ENCODE measurements at places on chromosomes 1 and 21.

DNA sequence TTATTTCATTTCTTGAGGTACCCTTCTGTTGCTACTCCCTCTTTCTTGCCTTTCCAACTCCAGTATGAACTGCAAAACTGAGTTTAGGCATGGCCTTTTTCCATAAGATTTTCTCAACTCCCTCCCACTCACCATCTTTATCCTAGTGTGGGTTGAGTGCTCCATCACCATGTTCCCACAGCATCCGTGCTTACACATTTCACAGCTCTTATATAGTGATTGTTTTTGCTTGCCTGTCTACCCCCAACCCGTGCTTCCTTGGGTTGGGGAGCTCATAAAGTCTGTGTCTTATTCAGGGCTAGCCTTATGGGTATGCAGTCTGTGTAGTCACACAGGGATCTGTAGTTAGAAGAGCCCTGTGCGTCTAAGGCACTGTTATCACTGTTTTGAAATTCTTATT is 68.2 kb upstream of the CCDC190 start:
- DNase-seq = no peak

DNA sequence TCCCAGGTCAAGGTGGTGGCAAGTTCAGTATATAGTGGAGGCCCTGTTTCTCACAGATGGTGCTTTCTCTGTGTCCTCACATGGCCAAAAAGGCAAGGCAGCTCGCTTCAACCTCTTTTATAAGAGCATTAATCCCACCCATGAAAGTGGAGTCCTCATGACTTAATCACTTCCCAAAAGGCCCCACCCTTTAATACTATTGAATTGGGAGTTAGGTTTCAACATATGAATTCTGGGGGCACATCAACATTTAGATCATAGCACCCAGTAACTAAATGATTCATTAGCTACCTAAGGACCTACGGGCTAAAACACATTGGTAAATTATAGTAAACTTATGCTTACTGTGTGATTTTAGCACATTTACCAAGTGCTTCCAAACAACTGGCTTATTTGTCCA is 317.9 kb downstream of the LTN1 start:
- no peak for DNase-seq

GRCh38 chr1:114345930-114346479 is 165.0 kb downstream of the TRIM33 start:
- DNase-seq = peak; percentile 30

DNA sequence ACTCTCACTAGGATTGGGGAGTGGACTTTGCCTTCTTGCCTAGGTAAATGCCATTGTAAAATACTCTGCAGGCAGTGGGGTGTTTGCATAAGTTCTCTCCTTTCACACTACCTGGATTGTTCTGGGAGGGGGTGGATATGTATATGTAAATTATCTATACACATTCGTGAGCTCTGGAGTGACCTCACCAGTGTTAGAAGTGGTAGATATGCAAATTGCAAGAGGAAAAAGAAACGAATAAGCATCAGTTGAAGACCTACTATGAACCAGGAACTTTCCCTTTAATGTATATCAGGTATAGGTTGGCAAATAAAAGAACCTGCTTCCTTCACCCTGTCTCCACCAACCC is 1.5 kb upstream of the ARHGEF11 start:
- no peak for DNase-seq

- DNase-seq = peak; percentile 76
Measured at GRCh38 chr1:16167331-16168143, 11.7 kb upstream of the EPHA2 start.

DNA sequence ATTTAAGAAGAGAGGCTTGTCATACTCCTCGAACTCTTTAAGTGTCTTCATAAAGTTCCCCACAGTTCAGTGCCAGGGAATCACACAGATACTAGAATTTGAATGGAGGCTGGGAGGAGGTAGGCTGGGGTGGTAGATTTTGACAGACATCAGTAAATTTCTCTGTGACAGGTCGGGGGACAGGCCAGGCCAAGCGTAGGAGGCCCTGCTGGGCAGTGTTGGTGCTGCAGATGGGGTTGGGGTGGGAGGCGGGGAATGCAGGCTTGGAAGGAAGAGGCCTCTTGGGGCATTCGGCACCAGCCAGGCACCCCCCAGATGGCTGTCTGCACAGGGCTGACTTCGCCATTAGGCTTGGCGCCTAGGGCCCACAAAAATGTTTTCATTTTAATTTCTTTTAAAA is 84.0 kb downstream of the MAN1C1 start:
- DNase-seq = no peak

GRCh38 chr1:20891091-20891490 is 104.0 kb upstream of the HP1BP3 start:
- no peak for DNase-seq

DNA sequence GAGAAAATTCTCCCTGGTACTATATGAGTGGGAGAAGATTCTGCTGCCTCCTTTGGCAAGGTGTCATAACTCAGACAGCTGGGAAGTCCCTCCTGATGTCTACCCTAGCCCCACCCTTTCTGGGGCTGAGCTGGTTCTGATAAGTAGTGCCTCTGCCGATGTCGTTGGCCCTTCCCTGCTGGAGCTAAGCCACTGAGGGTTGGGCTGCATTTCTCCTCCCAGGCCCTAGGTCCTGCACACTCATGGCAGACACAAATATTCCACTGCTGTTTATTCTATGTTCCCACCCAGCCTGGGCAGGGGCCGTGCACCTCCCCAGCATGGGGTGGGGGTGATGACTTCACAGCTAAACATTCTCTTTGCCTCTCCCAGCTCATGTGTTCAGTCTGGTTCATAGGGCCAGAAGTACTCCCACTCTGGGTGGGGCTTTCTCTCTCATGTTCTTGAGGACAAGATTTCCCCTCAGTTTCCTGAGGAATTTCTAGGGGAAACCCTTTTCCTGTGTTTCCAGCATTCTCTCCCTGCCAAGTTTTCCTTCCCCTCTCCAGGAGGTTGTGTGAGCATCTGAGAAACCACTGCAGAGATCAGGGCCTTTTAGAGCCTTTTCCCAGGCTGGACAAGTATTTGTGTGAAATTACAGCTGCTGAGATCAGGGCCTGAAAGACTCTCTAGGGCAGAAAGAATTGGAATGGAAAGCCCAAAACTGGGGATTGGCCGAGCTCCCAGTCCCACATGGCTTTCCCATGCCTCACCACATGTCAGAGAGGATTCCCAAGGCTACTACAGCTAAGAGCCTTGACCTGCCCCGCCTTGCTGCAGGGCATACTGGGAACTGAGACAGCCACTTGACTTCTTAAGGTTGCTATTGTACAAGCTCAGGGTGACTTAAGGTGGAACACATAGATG is 66.2 kb downstream of the ATP2B4 start:
- DNase-seq = no peak

- DNase-seq = no peak
Measured at GRCh38 chr1:158516966-158517365, 37.2 kb downstream of the OR6Y1 start.

DNA sequence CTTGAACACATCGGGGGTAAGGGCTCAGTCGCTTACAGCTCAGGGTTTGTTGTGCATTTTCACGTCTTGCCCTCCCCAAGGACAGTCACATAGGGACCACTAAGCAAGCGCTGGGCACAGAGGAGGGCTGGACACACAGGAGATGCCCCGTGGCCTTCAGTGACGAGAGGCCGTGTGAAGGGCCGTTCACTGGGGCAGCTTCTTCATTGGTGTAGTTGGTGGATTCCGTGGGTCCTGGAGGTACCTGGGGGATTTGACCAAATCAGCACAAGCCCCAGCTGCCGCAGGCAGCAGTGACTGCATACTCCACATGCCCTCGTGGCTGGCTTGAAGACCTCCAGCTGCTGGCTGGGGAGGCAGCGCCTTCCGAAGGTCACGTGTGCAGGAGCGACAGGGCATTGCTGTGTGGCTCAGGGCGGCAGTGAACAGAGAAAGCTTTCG is 100.8 kb upstream of the C1orf174 start:
- no peak for DNase-seq
